Substantia nigra (tissue), 51 donors: ENCODE measurements at places on chromosomes 16 and 17.

DNA sequence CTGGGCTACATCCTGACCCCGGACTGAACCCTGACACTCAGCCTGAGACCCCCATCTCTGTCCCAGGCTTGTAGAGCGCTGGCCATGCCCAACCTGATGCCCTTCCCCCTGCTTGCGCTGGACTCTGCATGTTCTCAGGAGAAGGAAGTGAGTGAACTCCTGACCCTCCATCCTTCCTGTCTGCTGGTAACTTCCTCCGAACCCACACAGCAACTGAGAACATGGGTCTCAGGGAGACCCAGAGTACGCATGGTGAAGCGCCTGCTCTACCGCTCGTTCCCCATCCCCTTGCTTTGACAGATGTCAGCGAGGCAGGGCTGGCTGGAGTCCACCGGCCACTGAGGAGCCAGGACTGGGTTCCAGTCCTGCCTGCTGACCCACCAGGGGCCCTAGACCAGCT, 6.1 kb downstream of the CAMKK1 start:
- DNase-seq, result no peak

GRCh38 chr17:59870482-59870881, 22.3 kb downstream of the TUBD1 start:
- DNase-seq, result no peak

DNA sequence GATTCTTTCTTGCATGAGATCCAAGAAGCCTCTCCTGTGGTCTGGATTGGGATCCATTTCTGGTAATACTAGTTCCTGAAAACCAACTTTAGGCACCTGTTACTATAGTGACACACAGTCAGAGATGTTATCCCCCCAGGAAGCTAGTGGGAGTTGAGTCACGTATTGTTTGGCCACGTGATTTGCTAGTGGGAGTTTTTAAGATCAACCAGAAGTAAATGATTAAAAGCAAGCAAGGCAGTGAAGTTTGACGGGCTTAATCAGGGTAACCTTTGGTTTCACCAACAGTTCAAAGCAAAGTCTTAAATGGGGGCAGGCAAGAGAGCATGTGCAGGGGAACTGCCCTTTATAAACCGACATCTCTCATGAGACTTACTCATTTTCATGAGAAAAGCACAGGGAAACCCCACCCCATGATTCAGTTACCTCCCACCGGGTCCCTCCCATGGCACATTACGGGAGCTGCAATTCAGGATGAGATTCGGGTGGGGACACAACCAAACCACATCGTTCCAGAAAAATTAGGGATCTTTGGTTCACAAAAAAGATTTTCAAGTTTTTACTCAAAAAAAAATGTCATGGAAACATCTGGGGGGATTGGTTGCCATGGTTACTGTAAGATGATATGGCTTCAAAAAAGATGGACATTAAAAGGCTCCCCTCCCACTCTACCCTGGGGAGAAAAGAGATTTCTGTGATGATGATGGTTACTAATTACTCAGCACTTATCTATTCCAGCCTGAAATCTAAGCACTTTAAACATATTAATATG, 483.1 kb upstream of the ERCC4 start:
- no peak for DNase-seq

DNA sequence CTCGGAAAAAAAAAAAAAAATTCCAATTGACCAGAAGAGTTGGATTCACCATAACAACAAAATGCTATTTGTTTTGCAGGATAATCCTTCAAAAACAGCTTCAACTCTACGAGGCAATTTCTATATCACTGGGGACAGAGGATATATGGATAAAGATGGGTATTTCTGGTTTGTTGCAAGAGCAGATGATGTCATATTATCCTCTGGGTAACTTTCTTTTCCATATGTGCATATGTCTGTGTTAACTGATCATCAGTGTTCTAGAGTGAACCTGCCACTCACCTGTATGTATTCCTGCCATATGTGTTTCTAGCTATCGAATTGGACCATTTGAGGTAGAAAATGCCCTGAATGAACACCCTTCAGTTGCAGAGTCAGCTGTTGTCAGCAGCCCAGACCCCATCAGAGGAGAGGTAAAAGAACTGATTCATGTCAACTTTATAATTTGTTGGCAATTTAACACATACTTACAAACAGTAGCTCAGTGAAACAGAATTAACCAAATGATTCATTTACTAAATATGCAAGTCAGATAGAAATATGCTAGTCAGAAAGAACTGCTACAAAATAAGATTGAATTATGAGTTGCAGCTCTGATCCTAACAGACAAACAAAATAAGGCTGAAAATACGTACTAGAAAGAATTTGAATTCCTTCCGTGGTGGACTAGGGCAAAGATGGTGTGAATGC, 14.2 kb downstream of the ERI2 start:
- DNase-seq, result no peak

DNA sequence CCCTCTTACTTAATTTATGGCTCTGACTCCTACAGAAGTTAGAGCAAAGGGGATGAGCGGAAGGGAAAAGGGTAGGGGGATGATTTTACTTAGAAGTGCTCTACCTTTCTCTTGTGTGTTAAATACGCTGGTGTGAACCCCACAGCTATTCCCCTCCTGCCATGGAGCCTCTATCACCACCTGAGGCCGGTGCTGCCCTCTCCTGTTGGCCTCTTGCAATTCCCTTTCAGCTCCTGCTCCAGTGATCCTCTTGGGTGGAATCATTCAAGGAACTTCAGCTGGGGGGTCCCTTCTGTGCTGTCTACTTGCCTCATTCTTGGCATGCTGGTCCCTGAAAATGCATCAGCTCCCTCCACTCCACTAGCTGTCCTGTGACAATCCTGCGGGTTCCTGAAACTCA, 41.8 kb upstream of the CDH8 start:
- DNase-seq, result no peak

- DNase-seq, result peak; percentile 62
Observed at GRCh38 chr17:82668631-82669099, 20.4 kb upstream of the WDR45B start.

- no peak for DNase-seq
Observed at GRCh38 chr17:63439687-63440086, 6.4 kb downstream of the CYB561 start.

DNA sequence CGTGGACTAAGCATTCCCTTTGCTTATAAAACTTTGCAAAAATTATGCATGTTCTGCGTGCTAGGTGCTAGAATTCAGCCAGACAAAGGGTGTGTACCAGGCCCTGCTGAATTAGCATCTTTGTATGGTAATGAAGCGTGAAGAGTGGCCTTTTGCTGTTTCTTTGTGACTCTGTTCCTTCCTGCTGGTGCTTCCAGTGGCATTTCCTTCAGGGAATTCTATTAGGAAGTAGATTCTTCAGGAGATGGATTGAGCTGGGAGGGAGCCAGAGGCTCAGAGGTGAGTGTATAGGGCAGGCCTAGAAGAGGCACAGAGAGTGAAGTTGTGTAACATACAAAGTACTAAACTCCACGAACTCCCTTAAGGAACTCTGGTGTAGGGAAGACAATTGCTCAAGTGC, 73.9 kb upstream of the ASIC2 start:
- DNase-seq, result no peak

GRCh38 chr17:72423718-72424117, 302.9 kb downstream of the SOX9 start:
- no peak for DNase-seq

- DNase-seq, result no peak
Observed at GRCh38 chr16:5385115-5385514, 287.5 kb upstream of the EEF2KMT start.

DNA sequence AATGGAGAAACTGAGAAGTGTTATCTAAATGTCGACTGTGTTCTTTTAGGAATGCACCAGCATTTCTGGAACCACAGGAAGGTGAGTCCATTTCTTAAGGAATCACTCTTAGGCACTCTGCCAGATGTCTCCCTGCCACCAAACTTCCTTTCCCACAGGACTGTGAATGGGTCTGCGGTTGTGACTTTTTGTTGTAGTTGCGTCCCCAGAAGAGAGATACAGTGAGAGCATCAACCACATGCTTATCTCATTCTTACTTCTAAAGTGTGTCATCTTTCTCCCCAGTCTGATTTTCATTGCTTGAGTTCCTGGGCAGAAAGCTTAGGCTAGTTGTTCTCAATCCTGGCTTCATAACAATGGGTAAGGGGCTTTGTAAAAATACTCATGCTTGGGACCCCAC, 13.4 kb downstream of the ITPRIPL2 start:
- no peak for DNase-seq

DNA sequence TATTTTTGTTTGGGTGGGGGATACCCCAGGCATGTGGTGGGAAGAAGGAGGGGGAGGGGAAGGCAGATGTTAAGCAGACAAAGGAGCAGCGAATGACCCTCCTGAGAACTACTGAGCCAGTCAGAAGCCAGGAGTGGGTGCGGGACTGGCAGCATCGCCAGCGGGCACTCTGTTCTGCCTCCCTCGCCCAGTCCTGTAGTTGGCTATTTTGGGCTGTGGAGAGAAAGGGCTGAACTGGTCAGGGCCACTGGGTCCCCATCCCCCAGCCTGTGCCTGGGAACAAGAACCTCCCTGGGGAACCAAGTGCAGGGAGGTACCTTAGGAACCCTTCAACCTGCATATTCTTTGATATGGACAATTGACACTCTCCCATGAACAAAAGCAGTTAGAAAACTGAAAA, 6.4 kb downstream of the LRRC3C start:
- no peak for DNase-seq

- DNase-seq, result no peak
Observed at GRCh38 chr16:70160821-70161220, 12.8 kb upstream of the CLEC18C start.

DNA sequence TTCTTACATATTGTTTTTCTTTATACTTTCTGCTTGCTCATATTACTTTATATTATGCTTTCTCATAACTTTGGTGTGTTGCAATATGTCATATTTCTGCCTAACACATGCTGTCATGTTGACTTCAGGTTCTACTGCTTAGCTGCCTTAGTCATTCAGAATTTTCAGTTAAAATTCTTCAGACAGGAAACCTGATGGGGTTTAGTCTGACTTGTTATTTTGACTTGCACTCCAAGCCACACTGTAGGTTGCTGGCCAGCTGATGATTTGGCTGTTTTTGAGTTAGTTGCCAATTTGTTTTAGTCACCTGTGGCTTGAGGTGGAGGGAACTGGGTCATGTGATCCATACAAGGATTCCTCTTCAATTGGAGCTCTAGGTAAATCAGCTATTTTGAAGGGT, 315.4 kb downstream of the MAP2K6 start:
- DNase-seq, result no peak

- DNase-seq, result no peak
Observed at GRCh38 chr16:77599793-77600415, 122.4 kb upstream of the NUDT7 start.

DNA sequence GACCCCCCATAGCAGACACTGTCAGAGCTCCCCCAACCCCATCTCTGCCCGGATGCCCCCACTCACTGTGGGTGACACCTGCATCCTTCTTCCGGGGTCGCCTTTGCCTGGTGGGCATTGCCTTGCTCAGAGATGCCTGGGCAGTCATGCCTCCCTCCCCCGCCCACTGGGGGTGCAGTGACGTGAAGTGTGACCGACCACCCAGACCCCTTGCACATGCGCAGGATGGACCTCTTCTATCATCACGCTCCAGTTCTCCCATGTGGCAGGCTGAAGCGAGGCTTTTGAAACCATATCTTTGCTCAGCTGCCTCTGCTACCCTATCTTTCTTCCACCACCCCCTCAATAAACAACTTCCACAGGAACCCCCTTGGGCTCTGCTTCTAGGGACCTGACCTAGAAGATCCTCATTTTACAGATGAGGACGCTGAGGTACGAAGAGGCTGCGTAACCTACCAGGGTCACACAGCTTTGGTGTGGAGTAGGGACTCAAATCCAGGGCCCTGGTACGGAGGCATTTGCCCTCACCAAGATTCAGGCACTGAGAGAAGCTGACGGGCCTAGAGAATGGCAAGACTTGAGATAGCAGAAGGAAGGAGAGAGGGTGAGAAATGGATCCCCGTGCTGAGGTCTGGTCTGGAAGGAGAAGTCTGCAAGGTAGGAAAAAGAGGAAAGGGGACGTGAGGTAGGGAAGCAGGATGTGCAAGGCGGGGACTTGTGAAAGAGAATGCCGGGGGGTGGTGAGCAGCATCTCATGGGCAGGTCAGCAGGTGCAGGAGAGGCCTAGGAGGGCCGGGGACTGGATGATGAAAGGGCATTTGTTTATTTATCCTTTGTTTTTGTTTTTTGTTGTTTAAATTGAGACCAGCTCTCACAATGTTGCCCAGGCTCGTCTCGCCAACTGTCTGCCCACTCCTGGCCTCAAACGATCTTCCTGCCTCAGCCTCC, 14.4 kb downstream of the NLRC5 start:
- no peak for DNase-seq

DNA sequence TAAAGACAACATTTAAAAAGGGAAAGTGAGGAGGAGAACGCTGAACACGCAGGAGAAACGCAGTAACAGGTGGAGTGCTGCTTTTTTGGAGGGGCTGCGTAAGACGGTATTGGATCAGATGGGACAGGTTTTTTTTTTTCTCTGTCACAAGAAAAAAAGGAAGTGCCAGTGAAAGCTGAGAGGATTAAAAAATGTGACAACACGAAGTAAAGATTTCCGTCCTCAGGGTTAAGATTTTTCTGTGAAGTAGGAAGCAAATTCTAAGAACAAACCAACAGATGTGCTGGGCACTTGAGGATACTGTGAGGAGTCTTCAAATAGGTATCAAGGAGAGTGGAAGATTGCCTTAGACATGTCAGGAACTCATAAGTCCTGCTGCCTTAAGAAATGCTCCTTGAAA, 5.8 kb upstream of the ABCA9 start:
- DNase-seq, result no peak

- DNase-seq, result no peak
Observed at GRCh38 chr16:57383276-57384247, 11.3 kb downstream of the CX3CL1 start.

DNA sequence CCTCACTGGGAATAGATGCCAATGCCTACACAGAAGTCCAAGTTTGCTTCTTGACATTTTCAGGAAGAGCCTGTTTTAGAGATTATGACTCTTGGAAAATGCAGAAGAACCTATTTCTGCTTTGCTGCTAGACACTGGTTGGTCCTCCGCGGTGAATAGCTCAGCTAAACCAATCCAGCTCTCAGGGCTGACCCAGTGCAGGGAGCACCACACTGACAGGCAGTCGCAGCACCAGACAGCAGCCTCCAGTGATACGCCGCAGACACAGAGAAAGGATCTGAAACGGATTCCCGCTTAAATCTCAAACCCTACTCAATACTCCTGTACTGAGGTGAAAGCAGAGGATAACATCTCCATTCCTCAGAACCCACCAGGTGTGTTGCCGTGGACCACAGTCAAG, 183.4 kb downstream of the ENGASE start:
- no peak for DNase-seq

- DNase-seq, result no peak
Observed at GRCh38 chr16:1552129-1552528, 18.7 kb downstream of the TMEM204 start.
